Midbrain (tissue), 1 donor: ENCODE measurements at places on chromosomes 13 and 19.
A peak's percentile ranks its signal among the peaks of the same experiment; 100 is the strongest.

- peak; percentile 63 for DNase-seq
Observed at GRCh38 chr13:27353166-27353583, 71.2 kb upstream of the GTF3A start.

GRCh38 chr19:49758292-49758691, 4.8 kb downstream of the TSKS start:
- no peak for DNase-seq

GRCh38 chr19:42452590-42452989, 9.8 kb upstream of the CXCL17 start:
- no peak for DNase-seq

DNA sequence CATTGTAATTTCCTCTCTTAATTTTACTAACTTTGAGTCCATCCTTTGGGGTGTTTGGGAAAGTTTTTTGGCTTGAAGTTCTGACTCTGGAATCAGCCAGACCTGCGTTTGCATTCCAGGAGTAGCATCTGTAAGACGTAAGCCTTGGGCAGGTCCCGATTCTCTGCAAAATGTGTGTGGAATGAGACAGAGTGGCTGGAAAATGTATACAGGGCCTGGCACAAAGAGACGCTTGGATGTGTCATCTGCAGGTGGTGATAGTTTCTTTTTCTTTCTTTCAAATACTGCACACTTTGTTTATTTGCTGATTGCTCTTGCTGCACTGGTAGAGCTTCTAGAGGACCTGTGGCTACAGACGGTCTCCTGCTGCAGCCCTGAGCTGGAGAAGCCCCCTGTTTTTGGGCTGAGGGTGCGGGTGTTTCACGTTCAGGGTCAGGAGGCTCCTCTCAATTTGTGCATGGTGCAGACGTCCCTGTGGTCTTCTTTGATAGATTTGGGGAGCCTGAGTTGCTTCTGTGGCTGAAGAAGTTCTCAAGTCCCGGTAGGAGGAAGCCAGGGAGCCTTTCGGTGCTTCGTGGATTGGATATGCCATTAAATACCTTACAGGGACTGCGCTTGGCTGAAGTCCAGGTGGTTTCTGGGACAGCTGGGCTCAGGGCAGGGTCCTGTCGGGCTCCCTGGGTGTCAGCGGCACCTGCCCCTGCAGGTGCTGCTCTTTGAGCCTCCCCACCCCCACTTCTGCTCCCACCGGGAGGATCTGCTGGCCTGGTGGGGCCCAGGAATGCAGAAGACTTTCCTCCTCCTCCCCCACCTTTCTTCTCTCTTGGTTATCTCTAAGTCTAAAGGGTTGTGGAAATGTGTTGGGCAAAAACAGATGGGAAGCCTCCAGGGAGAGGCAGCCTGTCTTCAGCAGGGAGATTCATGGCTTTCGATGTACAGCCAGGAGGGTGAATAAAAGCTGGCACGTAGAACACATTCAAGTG, 44.0 kb upstream of the GAS6 start:
- no peak for DNase-seq

GRCh38 chr19:52527134-52527955, at the start of gene ZNF808:
Gene ZNF808, plus strand, starts transcription at chr19:52527668. Its CDS starts 15,617 bp downstream, at chr19:52543285.
- DNase-seq: peak; percentile 87

GRCh38 chr19:47284324-47284899, 9.7 kb downstream of the INAFM1 start:
- DNase-seq: peak; percentile 51

- no peak for DNase-seq
Observed at GRCh38 chr13:51916962-51917361, 55.2 kb downstream of the CCDC70 start.

GRCh38 chr13:51959773-51960172, 51.5 kb downstream of the ATP7B start:
- no peak for DNase-seq

DNA sequence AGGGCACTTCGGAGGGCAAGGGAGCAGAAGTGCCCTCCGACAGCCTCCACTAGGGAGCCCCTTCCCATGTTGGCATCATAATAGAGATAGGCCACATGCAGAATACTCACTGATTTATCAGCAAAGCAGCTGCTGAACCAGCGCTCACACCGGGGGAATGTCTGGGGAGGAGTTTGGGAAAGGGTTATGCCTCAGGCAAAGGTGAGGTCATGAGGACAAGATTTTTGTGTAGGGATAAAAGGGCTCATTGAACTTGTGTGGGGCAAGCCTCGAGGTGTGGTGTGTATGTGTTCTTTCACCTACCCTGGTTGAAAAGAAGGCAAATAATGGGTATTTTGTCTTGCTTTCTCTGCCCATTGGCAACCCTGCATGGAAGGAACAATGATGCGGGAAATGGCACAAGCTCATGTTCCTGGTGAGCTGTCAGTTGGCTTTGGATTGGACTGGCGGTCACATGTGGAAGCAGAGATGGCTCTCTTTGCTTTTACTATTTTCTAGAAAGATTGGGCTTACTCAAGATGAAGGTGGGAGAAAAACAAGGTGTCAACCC, 39.1 kb upstream of the SLC7A9 start:
- no peak for DNase-seq

GRCh38 chr19:35562336-35562735, 1.1 kb downstream of the ATP4A start:
- DNase-seq: no peak
